Right lobe of liver (tissue), 6 donors: ENCODE measurements at places on chromosomes 2 and 18. TPM values are rescaled to one million over a fixed set of nuclear protein-coding genes. Genes with fewer than 3 reads are reported as not detected.

The MSTN gene
- total RNA-seq = not detected

The MLPH gene
- 20.8 TPM for total RNA-seq

The STRADB gene
- 48.7 TPM for total RNA-seq

The CAD gene
- 24.0 TPM for total RNA-seq

The TMEM247 gene
- not detected for total RNA-seq

The KANSL3 gene
- total RNA-seq = 22.3 TPM

The FAM237A gene
- not detected for total RNA-seq

The TEX44 gene
- total RNA-seq = not detected

The LOXL3 gene
- 2.4 TPM for total RNA-seq

The SESTD1 gene
- total RNA-seq = 20.1 TPM

The KCNG2 gene
- total RNA-seq = not detected

The CYTIP gene
- 2.3 TPM for total RNA-seq
